CD8-positive, alpha-beta T cell (primary cell): ENCODE measurements at places on chromosomes 12 and 14. TPM values are rescaled to one million over a fixed set of nuclear protein-coding genes. Genes with fewer than 3 reads are reported as not detected.

GRCh38 chr12:24880732-24881131 lies 68.2 kb downstream of the BCAT1 start:
- DNase-seq = no peak

ZC2HC1C gene
- total RNA-seq = not detected

CMA1 gene
- total RNA-seq = not detected

DNA sequence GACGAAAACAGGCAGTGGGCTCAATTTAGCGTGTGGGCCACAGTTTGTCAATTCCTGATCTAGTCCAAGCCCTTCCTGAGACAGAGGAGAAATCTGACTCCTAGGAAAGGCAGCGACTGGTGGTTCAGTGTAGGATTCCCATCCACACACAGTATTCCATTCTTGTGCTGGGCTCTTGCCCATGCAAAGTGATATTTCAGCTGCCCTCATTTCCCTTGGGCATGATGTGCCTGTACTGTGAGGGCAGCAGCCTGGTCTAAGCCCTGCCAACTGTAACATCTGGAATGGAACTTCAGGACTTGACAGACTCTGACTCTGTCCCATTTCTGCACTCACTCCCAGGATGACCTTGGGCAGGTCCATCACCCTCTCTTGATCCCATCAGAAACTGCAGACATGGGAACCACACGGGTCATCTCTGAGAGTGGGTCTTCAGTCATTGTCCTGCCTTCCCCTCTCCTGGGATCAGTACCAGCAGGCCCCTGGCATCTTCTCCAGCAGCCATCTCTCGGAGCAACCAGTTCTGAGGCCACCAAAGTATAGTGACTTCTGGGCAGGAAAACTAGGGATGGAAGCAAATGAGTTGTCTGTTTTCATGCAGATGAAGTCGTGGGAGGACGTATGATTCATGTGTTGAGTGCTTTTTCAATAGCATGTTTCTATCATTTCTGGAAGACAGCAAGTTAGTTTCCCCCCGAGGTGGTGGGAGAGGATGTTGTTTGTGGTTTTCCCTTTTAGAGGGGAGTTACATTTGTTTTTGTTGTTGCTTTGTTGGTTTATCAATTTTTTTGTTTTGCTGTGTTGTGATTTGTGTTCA lies 54.2 kb upstream of the BCL2L14 start:
- no peak for DNase-seq

GRCh38 chr12:88035907-88036289 lies 6.7 kb upstream of the C12orf50 start:
- no peak for DNase-seq

DNA sequence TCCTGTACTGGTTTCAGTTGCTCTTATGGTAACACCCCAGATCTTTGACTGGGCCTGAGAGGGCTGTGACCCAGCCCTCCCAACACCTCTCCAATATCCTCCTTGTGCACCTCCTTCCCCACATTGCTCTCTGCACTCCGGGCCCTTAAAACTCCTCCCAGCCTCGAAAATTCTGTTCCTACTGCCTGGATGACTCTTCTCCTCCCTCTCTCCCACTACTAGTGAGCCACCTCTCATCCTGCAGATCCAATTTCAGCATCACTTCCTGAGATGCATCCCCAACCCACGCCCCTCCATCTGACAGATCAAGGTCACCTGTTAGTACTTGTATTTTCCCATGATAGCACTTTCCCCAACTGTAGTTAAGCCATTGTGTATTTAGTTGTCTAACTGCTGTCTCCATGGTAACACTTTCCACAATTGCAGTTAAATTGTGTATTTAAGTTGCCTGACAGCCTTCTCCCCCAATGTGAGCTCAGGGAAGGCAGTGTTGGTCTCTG lies 11.5 kb upstream of the NT5DC3 start:
- no peak for DNase-seq

DNA sequence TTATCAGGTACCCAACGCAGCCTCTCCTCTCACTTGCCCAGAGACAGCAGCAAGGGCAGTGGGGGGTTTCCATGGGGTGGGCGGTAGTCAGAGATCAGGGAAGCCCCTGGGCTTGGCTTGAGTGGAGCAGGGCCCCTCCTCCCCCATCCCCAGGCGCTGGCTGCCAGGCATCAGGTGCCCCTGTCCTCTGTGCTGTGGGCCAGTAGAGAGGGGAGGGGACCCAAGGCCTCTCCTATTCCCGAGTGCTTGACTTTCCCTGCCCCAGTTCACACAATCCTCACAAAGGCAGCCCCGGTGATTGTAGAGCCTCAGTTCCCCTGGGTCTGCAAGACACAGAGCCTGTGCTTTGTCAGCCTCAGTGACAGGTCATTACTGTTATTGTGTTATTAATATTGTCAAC lies 57.7 kb downstream of the MVK start:
- no peak for DNase-seq

DNA sequence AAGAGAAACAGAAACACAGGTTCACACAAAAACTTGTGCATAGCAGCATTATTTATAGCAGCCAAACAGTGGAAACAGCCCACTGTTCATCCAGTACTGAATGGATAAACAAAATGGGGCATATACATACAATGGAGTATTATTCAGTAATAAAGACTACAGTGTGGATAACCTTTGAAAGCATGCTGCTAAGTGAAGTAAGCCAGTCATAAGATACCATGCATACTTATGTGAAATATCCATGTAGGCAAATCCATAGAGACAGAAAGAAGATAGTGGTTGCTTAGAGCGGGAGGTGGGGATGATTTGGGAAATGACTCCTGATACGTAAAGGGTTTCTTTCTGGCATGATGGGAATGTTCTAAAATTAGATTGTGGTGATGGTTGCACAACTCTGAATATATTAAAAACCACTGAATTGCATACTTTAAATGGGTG lies 99.4 kb downstream of the CRADD start:
- DNase-seq = no peak

DNA sequence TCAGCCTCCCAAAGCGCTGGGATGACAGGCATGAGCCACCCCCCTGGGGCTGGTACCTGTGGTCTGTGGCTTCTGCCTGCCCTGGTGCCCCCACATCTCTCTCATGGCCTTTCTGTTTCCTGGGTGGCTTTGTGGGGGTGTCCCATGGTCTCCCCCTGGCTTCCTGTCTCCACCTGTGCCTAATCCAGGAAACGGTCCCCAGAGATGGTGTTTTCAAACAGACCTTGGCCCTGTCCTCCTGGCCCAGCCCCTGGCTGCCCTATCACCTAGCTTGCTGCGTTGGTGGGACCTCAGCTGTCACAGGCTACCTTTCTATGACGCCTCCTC lies 18.1 kb downstream of the MEG3 start:
- DNase-seq = no peak

PELI2 gene
- total RNA-seq = 13.3 TPM

GRCh38 chr12:87117526-87117925 lies 861.3 kb upstream of the MGAT4C start:
- no peak for DNase-seq

DNA sequence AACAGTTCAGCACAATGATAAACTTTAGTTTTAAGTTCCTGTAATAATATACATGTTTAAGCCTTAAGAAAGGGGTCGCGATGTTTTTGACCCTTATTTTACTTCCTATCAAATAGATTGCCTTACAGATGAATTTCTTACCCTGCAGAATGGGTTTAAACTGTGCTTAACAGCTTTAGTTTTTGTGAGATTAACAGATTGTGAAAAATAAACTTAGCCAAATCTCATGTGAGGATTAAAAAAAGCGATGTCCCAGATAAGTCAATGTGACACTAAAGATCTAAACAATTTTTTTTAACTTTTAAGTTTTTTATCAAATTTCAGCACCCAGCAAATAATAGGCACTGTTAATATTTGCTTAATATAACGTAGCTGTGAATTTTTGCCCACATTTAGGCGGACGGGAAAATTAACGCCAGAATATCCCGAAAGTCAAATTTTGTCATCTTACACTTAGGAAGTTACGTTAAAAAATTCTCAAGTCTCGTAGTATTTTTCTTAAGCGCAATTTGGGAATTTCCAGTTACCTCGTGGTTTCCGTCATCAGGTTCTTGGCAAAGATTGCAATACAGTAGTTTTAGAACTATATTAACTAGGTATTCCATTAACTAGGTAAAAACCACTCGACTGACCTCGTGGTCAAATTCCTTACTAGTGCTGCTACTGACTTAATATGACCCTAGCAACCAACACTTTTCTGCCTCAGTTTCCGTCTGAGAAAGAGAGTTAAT lies 1.2 kb downstream of the HNRNPC start:
- no peak for DNase-seq

GRCh38 chr12:65121049-65121955 lies at the start of gene WIF1:
Gene WIF1 (minus strand): TSS chr12:65121305. CDS start chr12:65121191, 114 bp downstream.
- no peak for DNase-seq

GRCh38 chr12:109098651-109099050 lies 1.3 kb downstream of the UNG start:
- no peak for DNase-seq

DNA sequence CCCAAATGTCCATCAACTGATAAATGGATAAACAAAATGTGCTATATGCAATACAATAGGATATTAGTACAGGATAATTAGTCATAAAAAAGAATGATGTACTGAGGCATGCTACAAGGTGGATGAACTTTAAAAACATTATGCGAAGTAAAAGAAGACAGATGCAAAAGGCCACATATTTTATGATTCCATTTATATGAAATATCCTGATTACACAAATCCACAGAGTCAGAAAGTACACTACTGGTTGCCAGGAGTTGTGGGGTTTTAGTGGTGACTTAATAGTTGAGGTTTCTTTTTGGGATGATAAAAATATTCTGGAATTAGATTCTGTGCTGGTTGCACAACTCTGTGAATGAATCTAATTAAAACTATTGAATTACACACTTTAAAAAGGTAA lies 12.6 kb downstream of the TRIM9 start:
- no peak for DNase-seq

DNA sequence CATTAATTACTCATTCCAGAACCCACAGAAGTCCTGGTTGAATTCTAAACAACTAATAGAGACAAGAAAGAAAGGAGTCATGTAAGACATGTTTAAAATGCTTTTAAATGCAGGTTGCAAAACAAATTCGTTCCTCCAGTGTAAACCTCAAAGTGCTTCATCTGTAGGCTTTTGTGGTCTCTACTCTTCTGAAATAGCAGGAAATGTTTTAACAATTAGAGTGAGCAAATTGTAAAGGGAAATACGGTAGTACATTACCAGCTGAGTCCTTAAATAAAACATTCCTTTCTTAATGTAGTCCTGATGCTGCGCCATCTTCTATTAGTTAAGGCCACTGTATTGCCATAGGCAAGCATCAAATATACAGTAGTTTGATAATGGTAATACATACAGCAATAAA lies 1934.2 kb upstream of the SEL1L start:
- DNase-seq = no peak

- DNase-seq = peak; percentile 7
Observed at GRCh38 chr12:96907671-96908422, 790 bp downstream of the NEDD1 start.

- DNase-seq = no peak
Observed at GRCh38 chr12:83664650-83665049, 977.9 kb downstream of the TMTC2 start.

FITM1 gene
- total RNA-seq = 2.4 TPM

DNA sequence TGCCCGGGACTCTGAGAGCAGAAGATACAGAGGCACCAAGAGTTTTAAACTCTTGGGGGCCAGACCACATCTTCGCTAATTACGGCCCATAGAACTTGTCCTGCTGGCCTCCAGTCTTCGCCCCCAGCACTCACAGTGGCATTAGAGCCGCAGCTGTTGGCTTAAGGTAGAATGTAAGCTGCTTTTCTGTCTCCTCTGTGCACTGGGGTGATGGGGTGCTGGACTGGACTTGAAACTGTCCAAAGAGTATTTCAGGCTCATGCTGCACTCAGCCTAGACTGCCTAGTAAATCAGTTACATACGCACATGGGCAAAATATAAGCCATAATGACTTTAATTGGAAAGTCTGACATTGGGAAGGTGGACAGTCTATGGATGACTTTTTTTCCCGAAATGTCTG lies 29.0 kb downstream of the YY1 start:
- no peak for DNase-seq

AICDA gene
- not detected for total RNA-seq

LRP1-AS gene
- total RNA-seq = not detected

STXBP6 gene
- not detected for total RNA-seq

TEX52 gene
- not detected for total RNA-seq

DNA sequence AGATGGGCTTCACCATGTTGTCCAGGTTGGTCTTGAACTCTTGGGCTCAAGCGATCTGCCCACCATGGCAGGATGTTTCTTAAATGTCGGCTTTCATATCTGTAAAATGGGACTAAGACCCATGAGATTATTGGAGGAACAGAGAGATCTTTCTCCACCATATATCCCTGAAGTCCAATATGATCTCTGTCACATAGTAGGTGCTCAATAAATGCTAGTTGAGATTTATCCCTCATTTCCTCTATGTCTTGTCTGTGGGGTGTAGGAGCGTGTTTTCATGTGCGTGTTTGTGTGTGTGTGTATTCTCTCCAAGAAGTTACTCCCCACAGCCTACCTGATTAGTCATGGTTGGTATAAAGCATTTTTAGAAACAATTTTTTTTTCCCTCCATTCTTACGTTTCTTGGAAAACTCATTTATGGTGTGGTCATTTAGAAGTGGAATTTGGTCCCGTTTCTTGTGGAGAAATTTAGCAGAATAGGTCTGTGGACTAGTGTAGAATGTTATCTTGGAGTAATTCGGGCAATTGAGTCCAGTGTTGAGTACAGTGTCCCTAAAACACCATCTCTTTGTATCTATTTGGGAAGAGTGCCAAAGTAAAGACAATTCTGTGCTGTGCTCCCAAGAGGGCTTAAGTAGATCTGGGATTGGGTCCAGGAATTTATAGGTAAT lies 4.3 kb downstream of the STRAP start:
- no peak for DNase-seq

DNA sequence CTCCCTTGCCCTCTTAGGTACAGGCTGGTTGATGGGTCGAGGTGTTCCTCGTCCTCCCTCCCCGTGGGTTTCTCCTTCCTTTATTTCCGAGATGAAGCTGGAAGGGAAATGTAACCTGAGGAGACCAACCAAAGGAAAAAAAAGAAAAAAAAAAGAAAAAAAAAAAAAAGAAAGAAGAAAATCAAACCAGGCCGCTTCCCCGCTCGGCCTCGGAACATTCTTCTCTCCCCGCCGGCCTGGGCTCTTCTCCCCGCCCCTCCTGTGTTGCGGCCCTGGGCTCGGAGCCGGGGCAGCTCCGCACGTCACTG lies 1.6 kb upstream of the NFATC4 start:
- DNase-seq = no peak

ANKRD52 gene
- 27.7 TPM for total RNA-seq

DNA sequence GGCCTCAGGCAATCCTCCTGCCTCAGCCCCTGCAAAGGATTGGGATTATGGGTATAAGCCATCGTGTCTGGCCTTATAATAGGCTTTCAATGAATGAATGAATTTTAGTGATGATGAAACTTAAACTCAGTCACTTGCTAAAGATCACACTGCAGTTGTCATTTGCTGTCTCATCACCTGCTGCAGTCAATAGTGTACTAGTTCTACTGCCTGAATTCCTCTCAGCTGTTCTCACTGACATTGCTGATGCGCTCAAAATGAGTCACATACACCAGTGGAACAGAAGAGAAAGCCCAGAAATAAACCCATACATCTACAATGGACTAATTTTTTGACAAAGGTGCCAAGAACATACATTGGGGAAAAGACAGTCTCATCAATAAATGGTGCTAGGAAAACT lies 5.6 kb upstream of the SYNJ2BP start:
- no peak for DNase-seq
